Occipital lobe (tissue), 3 donors: ENCODE measurements at places on chromosomes 5 and 9. TPM values are rescaled to one million over a fixed set of nuclear protein-coding genes. Genes with fewer than 3 reads are reported as not detected.

Gene TRIM36
- 98.4 TPM for total RNA-seq

Gene CD274
- 0.62 TPM for total RNA-seq

DNA sequence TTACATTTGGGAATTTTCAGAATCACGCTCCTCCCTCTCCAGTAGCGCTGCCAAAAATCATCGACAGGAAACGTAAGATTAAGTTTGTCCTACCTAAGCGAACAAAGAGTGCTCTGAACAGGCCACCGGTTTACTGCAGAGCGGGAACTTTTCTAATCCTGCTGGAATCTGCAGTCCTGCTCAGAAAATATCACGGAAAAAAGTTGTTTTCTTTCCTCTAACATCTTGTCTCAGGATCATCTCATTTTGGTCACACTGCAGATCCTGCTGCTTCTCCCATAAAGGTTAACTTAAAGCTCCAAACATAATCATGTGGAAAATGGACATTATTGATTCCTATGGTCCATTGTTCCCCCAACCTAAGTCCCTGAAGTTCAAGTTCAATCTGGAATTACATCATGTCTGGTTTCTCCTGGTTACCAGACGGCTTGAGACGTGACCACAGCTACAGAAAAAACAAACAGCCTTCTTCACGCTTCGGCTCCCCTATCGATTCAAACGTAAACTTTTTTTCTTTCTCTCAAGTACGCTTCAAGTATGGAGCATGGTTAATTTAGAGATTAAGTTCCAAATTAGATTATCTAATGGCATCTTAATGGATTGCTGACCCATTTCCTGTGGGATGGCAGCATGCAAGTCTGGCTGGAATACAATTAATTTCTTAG, 217.6 kb downstream of the NFIB start:
- DNase-seq, result no peak

DNA sequence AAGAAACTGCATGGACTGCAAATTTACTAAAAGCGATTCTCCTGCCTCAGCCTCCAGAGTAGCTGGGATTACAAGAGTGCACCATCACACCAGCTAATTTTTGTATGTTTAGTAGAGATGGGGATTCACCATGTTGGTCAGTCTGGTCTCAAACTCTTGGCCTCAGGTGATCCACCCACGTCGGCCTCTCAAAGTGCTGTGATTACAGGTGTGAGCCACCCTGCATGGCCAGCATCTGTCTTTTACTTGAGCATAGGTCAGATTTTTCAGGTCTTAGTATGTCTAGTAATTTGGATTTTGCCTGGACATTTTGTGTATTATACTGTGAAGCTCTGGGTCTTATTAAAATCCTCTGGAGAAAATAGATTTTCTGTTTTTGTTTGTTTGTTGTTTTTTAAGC, 277.8 kb upstream of the VLDLR start:
- no peak for DNase-seq
